ENCODE measurements at places on chromosomes 6 and 20.

DNA sequence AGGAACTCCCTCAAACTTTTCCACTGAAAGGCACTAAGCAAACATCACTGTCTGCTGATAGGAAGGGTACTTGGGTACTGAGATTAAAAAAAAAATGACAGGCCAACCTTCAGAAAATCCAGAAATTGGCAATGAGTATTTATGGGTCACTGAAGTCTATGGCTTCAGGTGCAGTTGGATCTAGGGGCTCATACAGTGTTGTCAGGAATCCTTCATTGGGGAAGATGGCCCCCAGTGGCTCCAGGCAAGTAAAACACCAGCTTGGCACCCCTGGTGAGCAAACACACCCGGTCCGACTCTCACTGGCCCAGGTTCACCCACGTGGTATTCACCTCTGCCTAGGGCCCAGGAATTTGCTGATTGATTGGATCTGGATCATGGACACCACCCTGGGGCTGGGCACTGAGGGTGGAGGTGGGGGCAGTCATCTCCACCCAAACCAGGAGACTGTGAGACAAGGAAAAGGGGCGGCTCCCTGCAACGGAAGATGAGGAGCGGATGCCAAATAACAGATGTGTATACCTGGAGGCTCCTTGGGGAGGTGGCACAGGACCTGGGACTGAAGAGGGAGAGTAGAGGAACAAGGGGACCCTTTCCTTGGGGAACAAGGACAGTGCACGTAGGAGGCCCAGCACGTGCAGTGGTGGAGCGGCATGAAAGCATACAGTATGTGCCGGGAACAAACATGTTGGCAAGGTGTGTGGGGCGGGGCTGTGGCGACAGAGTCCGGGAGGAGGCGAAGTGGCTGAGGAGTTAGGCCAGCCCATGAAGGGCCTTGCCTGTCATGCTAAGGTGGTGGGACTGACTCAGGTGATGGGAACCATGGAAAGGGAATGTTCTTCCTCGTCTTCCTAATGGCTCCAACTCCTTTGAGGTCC, 4.7 kb downstream of the SLC2A10 start:
- DNase-seq, result no peak
- H3K4me3 ChIP-seq, result no peak overlapping the region
- no peak overlapping the region for H3K27ac ChIP-seq
- no peaks in the 10 kb centered on the region for H3K27me3 ChIP-seq

DNA sequence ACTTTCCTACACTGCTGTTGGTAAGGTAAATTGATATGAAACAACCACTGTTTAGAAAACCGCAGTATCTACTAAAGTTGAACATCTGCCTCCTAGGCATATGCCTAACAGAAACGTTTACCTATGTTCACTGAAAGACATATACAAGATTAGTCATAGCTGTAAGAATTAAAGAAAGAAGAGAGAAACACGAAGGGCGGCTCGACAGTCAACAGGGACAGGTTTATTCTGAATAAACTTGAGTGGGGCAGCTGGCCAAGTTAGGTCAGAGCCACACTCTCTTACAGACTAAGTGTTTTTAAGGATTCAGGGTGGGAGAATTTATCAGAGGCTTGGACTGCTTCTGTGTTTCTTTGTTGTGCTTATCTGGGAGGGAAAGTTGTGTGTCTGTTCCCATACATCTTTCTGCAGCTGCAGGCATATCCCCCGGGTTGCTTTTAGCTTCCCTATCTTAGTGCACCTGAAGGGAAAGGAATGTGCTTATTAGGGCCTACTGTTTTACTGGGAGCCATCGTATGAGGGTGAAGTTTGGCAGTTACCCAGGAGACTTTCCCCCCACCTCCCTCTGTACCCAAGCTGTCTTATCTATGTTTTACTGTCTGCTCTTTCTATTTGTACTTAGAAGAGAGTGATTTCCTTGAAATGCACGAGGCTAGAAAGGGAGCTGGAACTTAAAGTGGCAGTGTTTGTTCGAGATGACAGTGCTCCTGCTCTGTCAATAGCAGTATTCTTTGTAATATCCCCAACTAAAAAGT, 20.4 kb downstream of the PROCR start:
- peaks cover 27% of the 10 kb centered on the region for H3K4me1 ChIP-seq
- no peaks in the 10 kb centered on the region for H3K36me3 ChIP-seq
- H3K27ac ChIP-seq, result 0 out of 2 replicates have a peak overlapping the region, but pooled peaks have one; percentile 18
- no peaks in the 10 kb centered on the region for H3K27me3 ChIP-seq
- peak; percentile 88 for DNase-seq

DNA sequence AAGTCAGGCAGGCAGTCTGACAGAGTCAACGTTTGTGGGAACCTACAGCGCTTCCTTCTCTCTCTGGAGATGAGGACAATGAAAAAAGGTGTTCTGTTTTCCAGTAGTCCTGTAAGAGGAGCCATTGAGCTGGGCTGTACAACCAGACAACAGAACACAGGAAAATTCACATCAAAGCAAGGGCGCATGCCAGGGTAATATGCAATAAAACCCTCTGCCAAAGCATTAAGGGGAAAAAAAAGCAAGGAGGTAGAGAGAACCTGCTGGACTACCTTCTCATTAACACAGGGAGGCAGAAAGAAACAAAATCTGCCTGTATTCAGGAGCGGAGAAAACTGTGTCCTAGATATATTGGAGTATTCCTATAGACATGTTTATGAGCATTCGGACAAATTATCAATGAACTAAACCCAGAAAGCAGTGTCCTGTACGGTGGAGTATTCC, 1.3 kb downstream of the RNF24 start:
- no peaks in the 10 kb centered on the region for H3K27me3 ChIP-seq
- DNase-seq, result peak; percentile 97
- H3K4me1 ChIP-seq, result peaks cover 34% of the 10 kb centered on the region
- peak overlapping the region; percentile 9 for H3K27ac ChIP-seq

DNA sequence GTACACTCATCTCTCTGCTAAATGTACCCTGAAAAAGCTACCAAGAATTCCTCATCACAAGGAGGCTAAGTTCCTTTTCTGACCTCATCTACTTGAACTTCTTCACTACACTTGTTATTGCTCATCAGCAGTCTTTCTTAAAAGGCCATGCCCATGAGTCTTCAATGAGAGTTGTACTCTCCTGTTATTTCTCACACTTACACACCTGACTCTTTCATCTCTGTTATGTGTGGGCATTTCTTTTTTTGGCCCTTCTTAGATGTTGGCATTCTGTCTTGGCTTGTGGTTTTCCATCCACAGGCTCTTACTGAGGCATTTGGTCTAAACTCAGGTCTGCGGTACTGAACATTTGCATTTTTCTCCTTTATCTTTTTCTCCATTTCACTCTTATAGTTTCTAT, 10.7 kb upstream of the SLC17A1 start:
- H3K4me1 ChIP-seq, result no peaks in the 10 kb centered on the region
- DNase-seq, result no peak
- no peaks in the 10 kb centered on the region for H3K36me3 ChIP-seq
- peaks cover 89% of the 10 kb centered on the region for H3K27me3 ChIP-seq

GRCh38 chr20:2379511-2380229, 1.0 kb upstream of the TGM6 start:
- no peak overlapping the region for H3K4me3 ChIP-seq
- H3K27me3 ChIP-seq, result peaks cover 41% of the 10 kb centered on the region
- H3K27ac ChIP-seq, result no peak overlapping the region
- no peaks in the 10 kb centered on the region for H3K36me3 ChIP-seq
- DNase-seq, result no peak
